Fibroblast of lung (primary cell): ENCODE measurements at places on chromosomes 7 and 10.

DNA sequence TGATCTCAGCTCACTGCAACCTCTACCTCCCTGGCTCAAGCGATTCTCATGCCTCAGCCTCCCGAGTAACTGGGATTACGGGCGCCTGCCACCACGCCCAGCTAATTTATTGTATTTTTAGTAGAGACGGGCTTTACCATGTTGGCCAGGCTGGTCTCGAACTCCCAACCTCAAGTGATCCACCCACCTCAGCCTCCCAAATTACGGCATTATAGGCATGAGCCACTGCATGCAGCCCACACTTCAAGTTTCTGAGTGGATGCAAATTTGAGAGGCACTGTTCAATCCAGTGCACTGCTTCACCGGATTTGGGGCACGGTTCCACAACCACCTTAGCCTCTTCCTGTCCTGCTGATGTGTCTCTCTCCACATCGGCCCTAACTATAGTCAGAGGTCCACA is 16.5 kb downstream of the CNPY1 start:
- no peak for DNase-seq

- DNase-seq, result no peak
Observed at GRCh38 chr7:20432071-20432470, 101.4 kb downstream of the ITGB8 start.

- no peak for DNase-seq
Observed at GRCh38 chr10:33376476-33376875, 42.0 kb upstream of the NRP1 start.

DNA sequence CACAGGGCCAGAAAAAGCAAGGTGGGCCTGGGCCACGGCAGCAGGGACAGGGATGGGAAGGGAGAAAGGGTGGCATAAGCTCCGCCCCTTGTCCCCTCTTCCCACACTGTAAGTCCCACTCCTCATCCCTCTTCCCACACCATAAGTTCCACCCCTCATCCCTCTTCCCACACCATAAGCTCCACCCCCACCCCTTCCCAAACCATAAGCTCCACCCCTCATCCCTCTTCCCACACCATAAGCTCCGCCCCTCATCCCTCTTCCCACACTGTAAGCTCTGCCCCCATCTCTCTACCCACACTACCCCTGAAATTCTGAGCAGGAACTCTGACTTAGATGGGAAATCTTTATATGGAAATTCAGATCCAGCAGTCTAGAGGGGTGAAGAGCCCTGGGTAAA is 55.7 kb downstream of the HSPA12A start:
- DNase-seq, result no peak

DNA sequence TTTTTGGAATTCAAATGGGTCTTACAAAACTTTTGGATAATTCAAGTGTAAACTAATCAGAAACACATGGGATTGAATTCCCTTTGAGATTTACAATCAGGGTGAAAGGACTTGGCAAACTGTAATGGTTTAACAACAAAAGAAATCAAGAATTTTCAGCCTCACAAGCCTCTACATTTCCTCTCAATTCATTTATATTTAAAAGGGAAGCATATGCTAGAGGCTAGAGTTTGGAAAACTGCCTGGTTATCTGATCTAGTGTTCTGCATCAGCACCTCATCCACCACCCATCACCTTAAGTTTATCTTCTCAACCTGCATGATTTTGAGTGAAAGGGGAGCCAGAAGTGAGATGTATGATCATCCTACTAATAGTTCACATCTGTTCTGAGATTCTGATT is 120.7 kb downstream of the TES start:
- DNase-seq, result peak; percentile 86

- no peak for DNase-seq
Observed at GRCh38 chr10:121171825-121172787, 320.9 kb downstream of the WDR11 start.

DNA sequence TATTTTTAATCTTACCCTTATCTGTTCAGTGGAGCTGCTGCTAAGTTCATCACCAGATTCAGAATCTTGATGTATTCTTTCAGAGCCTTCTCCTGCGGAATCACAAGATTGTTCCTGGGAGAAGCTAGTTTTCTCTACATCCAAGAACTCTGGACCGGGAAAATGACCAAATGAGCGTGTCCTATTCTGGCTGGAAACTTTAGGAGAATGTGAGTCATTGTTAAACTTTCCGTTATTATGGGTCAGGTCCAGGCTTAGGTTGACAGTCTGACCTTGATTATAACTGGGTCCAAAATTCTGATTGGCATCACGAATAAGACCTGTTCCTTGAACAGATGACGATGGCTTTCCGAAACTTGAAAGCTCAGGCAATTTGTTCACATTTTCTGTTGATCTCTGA is 20.5 kb downstream of the ARHGAP12 start:
- no peak for DNase-seq

GRCh38 chr7:155228459-155228845 is 69.2 kb upstream of the INSIG1 start:
- DNase-seq, result peak; percentile 28

DNA sequence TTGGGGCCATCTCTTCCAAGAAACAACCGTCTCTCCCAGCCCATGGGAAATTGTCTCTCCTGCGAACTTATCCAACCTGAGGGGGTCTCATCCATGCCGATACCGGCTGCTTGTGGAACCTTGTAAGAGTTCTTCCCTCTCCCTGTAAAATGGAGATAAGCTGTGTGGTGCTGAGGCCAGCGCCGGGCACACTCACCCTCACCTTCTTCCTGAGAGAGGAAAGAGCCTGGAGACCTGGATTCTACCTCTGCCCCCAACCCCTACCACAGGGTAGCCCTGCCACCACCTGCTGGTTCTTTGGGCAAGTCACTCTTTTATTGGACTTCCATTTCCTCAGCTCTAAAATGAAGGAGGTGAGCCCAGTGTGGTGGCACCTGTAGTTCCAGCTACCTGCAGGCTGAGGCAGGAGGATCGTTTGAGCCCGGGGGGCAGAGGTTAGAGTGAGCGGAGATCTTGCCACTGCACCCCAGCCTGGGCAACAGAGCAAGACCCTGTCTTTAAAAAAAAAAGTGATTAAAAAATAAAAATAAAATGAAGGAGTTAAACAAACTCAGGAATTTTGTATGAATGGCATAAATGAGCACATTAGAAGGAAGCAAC is 38.4 kb upstream of the PSAP start:
- no peak for DNase-seq

DNA sequence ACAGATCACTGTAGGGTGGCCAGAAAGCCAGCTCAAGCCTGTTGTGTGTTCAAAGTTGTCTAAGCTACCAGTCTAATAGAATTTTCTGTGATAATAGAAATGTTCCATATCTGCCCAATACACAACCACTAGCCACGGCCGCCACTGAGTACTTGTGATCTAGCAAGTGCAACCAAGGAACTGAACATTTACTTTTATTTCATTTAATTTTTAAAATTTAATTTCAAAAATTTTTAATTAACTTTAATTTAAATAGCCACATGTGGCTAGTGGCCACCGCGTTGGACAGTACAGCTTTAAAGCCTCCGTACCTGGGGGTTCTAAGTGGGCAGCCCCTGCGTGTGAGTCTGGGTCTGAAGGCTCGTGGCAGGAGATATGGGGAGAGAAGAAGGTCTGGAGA is 60.4 kb downstream of the SH3PXD2A start:
- DNase-seq, result no peak

GRCh38 chr7:118029826-118030422 is 154.0 kb upstream of the LSM8 start:
- DNase-seq, result no peak

DNA sequence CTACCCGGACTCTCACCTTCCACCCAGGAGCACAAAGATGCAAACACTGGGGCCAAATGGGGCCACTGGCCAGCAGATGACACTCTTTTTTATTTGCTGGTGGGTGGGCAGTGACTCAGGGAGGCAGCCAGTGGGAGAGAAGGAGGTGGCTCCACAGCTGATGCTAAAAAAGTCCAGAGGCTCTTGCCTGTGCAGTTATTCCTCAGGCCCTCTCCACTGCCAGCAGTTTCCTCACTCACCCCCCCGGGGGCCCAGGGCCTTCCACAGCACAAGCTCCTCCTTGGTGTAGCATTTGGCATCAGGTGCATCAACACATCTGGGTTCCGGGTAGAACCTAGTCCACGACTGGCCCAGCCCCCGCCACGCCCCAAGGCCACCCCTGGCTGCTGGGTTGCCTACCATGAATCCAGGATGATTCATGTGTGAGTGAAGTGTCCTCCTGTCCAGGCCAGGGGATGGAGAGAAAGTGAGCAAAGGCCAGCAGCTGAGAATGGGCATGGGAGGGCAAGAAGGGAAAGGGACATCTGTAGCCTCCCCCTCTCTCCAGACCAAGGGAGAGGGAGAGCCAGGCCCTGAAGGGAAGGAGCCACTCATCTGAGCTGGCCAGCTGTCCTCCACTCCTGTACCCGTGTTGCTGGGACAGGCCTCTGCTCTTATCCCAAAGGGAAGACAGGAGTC is 1.7 kb upstream of the KCNH2 start:
- no peak for DNase-seq

DNA sequence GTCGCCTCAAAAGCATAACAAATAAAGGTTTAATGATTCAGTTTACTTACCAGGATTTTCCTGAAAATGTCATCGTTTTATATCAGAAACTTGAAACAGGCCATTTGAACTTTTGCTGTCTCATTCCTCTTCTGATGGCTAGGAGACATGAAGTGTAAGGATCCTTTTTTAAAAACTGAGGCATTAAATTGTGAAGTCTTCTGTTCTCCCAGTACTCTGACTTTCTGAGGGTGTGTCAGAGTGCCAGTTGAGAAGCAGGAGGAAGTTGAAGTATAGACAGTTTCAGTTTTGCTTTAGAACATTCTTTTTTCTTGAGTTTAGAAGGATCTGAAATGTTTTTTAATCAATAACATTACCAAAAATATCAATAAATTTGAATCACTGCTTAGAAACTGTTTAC is at the start of gene SAMD9L:
Gene SAMD9L (minus strand): TSS at position 242 of the 400 bp plus-strand sequence. CDS start 12,414 bp downstream, outside the sequence.
- DNase-seq, result peak; percentile 9

GRCh38 chr10:121300723-121301122 is 297.5 kb downstream of the FGFR2 start:
- no peak for DNase-seq

GRCh38 chr7:112001091-112001826 is 204.9 kb downstream of the DOCK4 start:
- DNase-seq, result peak; percentile 74

DNA sequence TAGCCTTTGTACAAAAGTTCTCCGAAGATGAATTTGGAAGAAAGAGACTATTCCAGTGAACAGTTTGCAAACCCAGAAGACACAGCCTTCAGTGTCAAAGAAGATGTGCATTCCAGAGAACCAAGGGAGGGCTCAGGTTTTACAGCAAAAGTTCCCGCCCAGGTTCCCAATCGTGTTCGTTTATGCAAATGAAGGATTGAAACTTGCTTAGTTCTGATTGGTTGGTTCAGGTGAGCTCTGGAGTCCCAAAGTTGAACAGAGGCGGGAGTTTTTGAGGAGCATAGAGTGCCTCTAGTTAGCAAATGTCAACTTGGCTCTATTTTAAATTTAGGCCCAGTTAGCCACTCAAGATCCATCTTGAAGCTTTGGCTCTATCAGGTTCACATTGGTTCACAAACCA is 51.3 kb downstream of the TMEM270 start:
- no peak for DNase-seq

GRCh38 chr10:29471544-29471859 is 163.3 kb downstream of the SVIL start:
- peak; percentile 90 for DNase-seq

GRCh38 chr7:83446102-83446669 is 202.8 kb downstream of the SEMA3E start:
- DNase-seq, result no peak

DNA sequence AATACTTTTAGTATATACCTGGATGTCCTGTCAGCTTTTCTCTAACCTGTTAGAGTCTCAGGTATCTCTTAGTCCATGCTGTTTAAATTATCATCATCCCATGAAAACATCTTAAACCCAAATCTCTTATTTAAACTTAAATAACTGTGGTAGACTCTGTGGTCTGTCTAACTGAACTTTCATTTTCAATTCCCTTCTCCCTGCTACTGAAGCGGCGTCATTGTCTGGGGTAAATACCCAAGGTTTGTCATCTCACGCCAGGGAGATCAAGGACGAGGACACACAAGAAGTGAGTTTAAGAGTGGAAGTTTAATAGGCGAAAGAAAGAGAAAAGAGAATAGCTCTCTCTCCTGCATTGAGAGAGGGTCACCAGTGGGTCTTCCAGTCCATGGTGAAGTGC is 804.4 kb upstream of the CELF2 start:
- DNase-seq, result no peak

GRCh38 chr7:111535142-111535870 is 27.0 kb downstream of the IMMP2L start:
- no peak for DNase-seq

DNA sequence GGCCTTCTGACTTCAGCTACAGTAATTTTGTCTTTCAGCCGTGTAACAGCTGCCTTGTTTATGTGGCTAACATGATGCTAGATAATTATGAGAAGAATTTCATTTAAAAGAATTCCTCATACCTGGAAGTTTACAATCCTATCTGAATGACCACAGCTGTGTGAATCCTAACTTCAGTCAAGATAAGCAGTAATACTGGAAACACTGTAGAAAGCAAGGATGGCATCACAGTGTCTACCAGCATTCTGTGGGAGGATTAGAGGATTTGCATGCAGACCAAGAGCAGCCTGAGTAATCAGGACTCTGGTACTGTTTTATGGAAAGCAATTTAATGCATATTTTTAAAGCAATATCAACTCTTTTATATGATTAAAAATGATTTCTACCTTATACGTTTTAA is 282.4 kb downstream of the EXOC4 start:
- no peak for DNase-seq

- no peak for DNase-seq
Observed at GRCh38 chr7:64102656-64103400, 57.6 kb downstream of the ZNF727 start.

DNA sequence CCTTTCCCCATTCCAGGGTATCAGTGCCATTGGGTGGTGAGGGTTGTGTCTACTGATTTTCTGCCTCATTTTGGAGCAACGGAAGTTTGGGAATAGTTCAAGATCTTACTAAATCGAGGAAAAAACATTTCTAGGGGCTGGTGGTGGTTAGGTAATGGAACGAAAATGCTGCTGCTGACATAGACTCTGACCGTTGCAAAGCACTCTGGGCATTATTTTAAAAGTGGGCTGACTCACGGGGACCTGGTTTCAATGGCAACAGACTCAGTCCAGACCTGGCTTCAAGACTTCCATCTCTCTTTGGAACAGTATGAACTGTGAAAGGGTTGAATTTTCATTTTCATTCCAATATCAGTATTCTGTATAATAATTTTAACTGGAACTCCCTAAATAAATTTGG is 284.0 kb downstream of the PHTF2 start:
- DNase-seq, result no peak

- no peak for DNase-seq
Observed at GRCh38 chr10:26571655-26572054, 125.8 kb upstream of the PDSS1 start.

DNA sequence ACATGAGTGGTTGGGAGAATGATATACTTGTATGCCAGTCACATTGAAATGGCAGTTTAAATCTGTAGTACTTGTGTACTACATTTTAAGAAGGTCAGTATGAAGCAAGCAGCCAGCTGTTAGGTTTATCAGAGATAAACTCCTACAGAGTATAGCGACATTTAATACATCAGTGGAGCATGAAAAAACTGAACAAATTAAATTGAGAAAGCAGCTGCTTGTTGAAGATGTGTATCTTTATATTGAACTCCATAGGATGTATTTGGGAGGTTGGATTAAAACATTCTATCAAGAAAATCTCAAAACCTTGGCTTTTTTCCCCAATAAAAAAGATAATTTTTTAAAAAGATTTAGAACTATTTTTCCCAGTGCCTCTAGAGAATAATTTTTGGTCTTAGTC is 47.8 kb downstream of the PHF14 start:
- DNase-seq, result no peak
